Hepatic stellate cell (primary cell): ENCODE measurements at places on chromosomes 4 and X.
A peak's percentile ranks its signal among the peaks of the same experiment; 100 is the strongest.

- DNase-seq, result no peak
Observed at GRCh38 chr4:110134269-110134869, 64.0 kb downstream of the ELOVL6 start.

DNA sequence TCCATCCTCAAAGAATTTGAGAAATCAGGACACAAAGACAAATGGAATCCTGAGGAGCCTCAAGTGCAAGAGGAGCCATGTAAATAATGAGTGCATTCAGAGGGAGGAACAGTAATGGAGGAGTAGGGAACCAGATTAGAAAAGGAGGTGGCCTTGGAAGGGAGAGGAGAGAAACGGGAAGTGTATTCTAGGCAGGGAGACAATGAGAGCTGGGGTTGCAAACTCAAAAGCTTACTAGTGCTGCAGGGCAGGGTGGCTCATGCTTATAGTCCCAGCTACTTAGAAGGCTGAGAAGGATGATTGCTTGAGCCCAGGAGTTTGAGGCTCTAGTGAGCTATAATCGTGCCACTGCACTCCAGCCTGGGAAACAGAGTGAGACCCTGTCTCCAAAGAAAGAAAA, 113.2 kb upstream of the LSM6 start:
- DNase-seq, result no peak

- DNase-seq, result no peak
Observed at GRCh38 chrX:13367950-13368349, 48.1 kb upstream of the ATXN3L start.

- DNase-seq, result no peak
Observed at GRCh38 chr4:185464887-185465286, 6.6 kb downstream of the CCDC110 start.

DNA sequence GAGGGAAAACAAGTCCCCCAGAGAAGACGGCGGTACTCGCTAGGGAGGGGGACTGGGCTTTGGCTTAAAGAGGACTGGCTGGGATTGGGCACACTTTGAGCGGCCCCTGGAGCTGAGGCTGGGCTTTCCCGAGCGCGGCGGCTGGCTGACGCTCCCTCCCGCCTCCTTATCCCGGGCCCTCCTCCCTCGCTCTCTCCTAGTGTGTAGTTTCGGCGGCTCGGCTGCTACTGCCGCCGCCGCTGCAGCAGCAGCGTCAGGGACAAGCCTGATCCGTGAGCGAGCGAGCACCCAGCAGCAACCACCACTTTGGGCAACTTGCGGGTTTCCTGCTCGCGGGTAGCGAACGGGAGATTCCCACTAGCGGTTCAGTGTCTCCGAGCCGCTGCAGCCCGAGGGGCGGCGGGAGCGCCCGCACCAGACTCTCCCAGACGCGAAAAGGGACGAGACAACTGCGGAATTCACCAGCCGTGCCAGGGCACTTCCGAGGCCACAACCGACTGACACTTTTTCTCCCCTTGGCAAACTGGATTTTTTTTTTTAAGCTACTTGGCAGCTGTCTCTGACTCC, 632 bp upstream of the PCDH7 start:
- DNase-seq, result peak; percentile 78

GRCh38 chr4:145851511-145852201, 87.0 kb downstream of the ZNF827 start:
- no peak for DNase-seq

- no peak for DNase-seq
Observed at GRCh38 chr4:85778632-85779131, 303.7 kb downstream of the ARHGAP24 start.

GRCh38 chr4:6342530-6343293, 73.1 kb downstream of the WFS1 start:
- peak; percentile 41 for DNase-seq
